ENCODE measurements at places on chromosomes 16 and 17. TPM values are rescaled to one million over a fixed set of nuclear protein-coding genes. Genes with fewer than 3 reads are reported as not detected.
A peak's percentile ranks its signal among the peaks of the same experiment; 100 is the strongest.

TMEM100 gene
- total RNA-seq, result 1.2 TPM

DPEP3 gene
- total RNA-seq, result not detected

- DNase-seq, result no peak
Observed at GRCh38 chr17:2024572-2025219, 438 bp downstream of the RTN4RL1 start.

- DNase-seq, result no peak
Observed at GRCh38 chr16:68617734-68618133, 27.4 kb upstream of the CDH3 start.

DNA sequence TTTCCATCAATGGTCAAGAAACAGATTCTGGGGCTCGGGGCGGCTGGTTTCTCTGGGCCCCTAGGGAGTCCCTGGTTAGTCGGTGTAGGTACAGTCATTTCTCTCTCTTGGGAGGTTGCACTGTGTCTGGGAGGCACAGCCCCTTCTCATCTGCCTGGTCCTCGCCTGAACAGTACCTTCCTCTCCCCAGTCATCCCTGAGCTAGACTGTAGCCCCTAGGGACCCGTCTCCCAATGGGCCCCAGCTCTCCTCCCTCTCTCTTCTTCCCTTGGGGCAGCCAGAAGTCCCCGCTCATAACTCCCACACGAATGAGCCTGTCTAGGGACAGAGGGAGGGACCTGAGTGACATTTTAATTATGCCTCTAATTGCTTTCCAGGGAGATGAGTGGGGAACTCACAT is 20.2 kb upstream of the CPSF4L start:
- DNase-seq, result no peak

DNA sequence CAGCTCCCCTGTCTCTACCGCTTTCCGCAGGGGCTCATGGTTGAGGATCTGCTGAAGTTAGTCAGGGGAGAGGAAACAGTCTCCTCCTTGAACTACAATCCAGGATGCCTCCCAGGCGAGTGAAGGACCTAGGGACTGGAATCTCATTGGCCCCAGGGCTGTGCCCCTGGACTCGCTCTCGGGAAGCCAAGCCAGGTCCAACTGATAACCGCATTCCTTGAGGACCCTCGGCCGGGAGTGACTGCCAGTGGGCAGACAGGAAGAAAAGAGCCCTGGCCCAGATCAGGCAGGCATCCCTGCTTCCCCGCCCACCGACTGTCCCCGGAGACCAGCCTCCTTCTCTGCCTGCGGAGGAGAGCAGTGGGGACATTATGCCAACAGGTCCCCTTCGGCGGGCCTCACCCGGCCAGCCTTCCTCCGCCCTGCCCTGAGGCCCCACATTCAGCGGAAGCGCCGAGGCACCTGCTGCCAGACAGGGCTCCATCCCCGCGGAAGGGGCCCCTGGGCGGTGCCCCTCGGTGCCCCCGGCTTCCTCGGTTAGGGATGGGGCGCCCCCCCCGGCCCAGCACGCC is 776 bp downstream of the LRRC75A start:
- DNase-seq, result no peak

GRCh38 chr16:70453892-70454221 is 538 bp upstream of the FCSK start:
- DNase-seq, result no peak

DNA sequence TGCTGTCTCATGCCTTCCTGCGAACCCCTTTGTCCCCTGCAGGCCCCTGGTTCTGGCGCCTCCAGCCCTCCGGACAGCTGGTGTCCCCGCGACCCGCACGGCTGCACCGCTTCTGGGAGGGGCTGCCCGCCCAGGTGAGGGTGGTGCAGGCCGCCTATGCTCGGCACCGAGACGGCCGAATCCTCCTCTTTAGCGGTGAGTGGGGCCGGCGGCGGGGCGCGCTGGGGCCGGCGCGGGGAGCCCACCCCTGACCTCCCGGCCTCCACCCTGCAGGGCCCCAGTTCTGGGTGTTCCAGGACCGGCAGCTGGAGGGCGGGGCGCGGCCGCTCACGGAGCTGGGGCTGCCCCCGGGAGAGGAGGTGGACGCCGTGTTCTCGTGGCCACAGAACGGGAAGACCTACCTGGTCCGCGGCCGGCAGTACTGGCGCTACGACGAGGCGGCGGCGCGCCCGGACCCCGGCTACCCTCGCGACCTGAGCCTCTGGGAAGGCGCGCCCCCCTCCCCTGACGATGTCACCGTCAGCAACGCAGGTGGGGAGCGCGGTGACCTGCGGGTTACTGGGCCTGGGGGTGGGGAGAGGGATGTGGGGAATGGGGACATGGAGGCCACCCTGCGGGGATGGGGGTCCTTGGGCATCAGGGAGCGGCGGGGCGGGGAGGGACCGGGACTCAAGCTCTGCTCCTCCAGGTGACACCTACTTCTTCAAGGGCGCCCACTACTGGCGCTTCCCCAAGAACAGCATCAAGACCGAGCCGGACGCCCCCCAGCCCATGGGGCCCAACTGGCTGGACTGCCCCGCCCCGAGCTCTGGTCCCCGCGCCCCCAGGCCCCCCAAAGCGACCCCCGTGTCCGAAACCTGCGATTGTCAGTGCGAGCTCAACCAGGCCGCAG is 7.1 kb upstream of the IL32 start:
- peak; percentile 47 for DNase-seq

DNA sequence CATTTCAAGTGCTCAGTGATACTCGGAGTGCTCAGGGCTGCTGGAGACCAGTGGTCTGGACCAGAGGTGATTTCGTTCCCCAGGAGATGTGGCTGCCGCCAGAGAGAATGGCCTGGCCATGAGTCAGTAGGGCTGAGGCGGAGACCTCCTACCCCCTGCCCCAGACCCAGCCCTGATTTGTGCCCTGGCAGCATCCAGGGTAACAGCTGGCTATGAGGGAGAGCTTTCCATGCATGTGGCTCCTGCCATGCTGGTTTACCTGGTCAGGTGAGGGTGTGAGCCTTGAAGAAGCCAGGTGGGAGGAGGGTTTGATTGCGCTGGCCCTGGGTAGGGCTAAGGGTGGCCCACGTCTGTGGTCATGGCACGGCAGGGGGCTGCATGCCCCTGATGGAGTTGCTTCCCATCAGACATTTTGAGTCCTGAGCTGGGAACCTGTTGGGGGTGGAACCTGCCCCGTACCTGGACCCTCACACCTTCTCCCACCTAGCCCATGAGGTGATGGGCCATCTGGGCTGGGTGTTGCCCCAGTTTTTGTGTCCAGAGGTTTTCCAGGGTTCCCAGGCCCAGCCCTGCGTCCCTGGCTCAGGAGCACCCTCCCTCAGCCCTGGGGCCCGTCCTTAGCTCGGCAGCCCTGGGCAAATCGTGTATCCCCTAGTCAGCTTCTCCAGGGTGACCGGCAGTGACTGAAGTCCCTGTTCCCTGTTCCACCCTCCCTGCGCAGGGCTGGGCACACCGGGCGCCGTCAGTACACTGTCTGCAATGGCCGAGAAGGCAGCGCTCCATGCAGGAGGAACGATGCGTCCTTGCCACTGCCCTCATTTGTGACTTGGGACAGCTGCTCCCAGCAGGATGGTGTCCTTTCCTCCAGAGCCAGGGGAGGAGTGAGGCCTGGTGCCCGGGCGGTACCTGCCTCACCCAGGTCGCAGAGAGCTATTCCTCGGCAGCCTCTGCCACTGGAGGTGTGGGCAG is 9.0 kb upstream of the CSNK1D start:
- DNase-seq, result no peak

GRCh38 chr17:79088997-79089328 is 14.3 kb downstream of the ENGASE start:
- DNase-seq, result no peak

GRCh38 chr16:52035436-52035835 is 511.5 kb downstream of the TOX3 start:
- no peak for DNase-seq

Measured in prostate gland (tissue), 2 donors.